Osteoblast (primary cell): ENCODE measurements at places on chromosomes 13 and 19. TPM values are rescaled to one million over a fixed set of nuclear protein-coding genes. Genes with fewer than 3 reads are reported as not detected.

FGF14 gene
- total RNA-seq = under 0.01 TPM in 2 replicates

LIG1 gene
- 10.0 and 11.9 TPM in 2 replicates for total RNA-seq

HNRNPM gene
- 37.7 and 39.4 TPM in 2 replicates for total RNA-seq

KIRREL2 gene
- not detected in 2 replicates for total RNA-seq

CBY2 gene
- not detected in 2 replicates for total RNA-seq

PODNL1 gene
- 4.0 and 6.5 TPM in 2 replicates for total RNA-seq

WDR88 gene
- not detected in 2 replicates for total RNA-seq

CLIP3 gene
- total RNA-seq = 13.4 and 21.2 TPM in 2 replicates

CDX2 gene
- total RNA-seq = not detected in 2 replicates

MADCAM1 gene
- 0.59 and 0.72 TPM in 2 replicates for total RNA-seq

ZNF471 gene
- total RNA-seq = 4.7 and 5.1 TPM in 2 replicates

CYP4F11 gene
- not detected in 2 replicates for total RNA-seq

YJU2 gene
- total RNA-seq = 15.3 and 17.0 TPM in 2 replicates

SPTBN4 gene
- total RNA-seq = 0.72 and 1.2 TPM in 2 replicates

POLR1D gene
- 84.6 and 93.7 TPM in 2 replicates for total RNA-seq

KLK3 gene
- not detected in 2 replicates for total RNA-seq

GPR4 gene
- total RNA-seq = not detected in 2 replicates

C19orf44 gene
- 7.2 and 7.7 TPM in 2 replicates for total RNA-seq

LMTK3 gene
- not detected in 2 replicates for total RNA-seq

OR10H2 gene
- total RNA-seq = not detected in 2 replicates

PGLYRP1 gene
- not detected in 2 replicates for total RNA-seq

GRIN2D gene
- total RNA-seq = under 0.01 TPM in 2 replicates

KLK11 gene
- total RNA-seq = not detected in 2 replicates

MCEMP1 gene
- not detected in 2 replicates for total RNA-seq

IL12RB1 gene
- total RNA-seq = 0.29 and 0.72 TPM in 2 replicates

SYNGR4 gene
- total RNA-seq = not detected in 2 replicates

LHB gene
- total RNA-seq = not detected in 2 replicates

KLK8 gene
- not detected in 2 replicates for total RNA-seq

ZNF69 gene
- total RNA-seq = 14.1 and 14.8 TPM in 2 replicates

KPNA3 gene
- 42.0 and 43.6 TPM in 2 replicates for total RNA-seq

KIR3DL1 gene
- total RNA-seq = not detected in 2 replicates

FGF21 gene
- not detected in 2 replicates for total RNA-seq

LILRA1 gene
- total RNA-seq = not detected in 2 replicates

PET100 gene
- total RNA-seq = 9.0 and 9.4 TPM in 2 replicates
